ENCODE measurements at places on chromosomes 6 and 20.

DNA sequence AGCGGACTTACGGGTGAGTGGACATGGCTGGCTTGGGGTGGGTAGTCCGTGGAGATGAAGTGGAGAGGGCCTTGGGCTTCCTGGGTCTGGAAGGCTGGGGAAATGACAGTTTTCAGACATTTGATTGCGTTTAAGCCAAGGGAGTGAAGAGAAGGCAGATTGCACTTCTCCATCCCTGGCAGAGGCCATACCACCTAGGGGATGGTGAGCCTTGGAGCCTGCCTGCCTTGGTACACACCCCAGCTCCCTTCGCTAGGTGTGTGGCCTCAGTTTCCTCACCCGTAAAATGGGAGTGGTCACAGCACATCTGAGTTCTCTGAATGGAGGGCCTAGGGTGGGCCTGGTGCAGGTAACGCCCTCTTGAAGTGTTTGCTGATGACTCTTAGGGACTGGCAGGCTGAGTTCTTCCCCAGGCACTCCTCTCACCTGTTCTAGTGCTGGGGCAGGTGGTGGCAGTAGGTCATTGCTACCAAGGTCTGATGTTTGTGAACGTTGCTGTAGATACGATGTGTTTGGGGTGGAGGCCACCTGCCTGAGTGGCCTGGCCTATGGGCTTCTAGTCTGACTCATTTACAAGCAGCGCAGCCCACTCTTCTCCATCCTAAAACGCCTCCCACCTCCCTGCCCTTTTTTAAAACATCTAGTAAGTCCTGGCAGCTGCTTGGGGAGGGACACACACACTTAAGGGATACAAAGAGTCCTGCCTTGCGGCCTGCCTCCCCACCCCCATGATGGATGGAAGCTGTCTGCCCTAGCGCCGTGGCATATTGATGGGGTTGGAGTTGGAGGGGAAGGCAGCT, 2.3 kb downstream of the RBM38 start:
- DNase-seq, result no peak

- no peak for DNase-seq
Observed at GRCh38 chr6:15628499-15629131, 34.2 kb downstream of the DTNBP1 start.

DNA sequence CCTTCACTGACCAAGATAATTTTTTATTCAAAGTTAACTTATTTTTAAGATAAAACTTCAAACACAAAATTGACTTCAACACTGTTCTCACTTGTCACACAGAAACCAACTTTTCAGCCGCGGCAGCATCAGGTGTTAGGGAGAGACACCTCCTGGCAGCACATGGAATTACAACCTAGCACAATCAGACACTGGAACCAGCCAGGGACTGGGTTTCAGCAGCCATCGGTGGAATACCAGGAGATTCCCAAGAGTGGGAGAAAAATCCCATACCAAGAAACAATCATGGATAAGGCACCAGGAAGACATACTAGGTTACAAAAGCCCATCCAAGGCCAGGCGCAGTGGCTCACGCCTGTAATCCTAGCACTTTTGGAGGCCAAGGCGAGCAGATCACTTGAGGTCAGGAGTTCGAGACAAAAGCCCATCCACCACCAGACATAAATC, 70.0 kb downstream of the SNX5 start:
- no peak for DNase-seq

- DNase-seq, result no peak
Observed at GRCh38 chr20:53586640-53587039, 7.0 kb downstream of the ZNF217 start.

GRCh38 chr6:159043251-159043650, 1.5 kb downstream of the TAGAP start:
- no peak for DNase-seq

DNA sequence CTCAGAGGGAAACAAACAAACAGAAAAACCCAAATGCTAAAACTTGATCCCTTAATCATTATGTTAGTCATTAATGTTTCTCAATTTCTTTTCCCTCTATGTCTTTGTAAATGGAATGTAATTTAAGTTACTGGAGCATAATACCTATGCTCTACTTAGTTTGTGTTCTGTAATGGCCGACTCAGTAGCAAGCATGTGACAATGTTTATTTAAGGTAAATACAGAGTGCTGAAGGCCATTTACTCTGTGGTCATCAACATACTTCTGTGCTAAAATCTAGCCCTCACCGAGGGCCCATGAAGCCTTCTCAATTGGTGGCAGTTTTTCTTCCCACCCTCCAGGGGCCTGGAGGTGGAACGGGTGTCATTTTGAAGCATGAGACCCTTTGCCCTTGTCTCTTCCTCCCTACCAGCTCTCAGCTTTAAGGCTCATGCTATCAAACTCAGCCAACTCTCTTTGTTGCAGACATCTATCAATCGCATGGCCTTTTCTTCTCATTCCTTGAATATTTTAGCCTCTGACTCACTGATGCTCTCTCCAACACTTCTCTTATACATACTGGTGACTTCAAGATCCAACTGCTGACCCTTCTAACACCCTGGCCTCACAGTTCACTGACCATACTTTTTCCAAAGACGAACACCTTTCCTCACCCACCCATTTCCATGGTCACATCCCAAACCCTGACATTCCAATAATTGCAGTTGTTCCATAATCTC, 48.2 kb downstream of the STX7 start:
- no peak for DNase-seq

DNA sequence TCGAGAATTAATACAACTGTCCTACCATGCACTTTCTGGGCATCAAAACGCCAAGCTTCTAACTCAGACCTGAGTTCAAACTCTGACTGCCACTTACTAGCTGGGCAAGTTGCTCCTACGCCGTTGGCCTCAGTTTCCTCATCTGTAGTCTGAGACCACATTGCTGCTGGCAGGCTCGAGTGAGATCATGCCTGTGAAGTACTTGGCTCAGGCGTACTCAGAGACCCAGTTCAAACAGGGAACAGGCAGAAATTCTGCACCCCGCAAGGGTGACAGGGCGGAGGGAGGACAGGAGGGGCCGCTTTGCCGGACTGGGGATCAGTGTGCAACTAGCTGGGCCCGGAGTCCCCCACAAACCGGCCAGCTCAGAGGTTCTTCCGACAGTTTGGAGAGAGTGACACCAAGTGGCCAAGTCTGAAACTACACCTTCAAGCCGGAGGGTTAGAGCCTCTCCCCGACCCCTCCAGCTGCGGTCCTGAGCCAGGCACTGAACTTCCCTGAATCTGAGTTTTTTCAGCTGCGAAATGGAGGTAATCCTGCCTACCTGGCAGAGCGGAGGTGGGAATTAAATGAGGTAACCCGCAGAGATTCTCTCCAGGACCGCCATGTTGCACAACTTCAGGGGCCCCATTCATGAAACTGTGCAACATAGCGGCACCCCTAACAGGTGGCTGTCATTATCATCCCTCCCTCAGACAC, 46.0 kb upstream of the PTPN1 start:
- DNase-seq, result no peak

GRCh38 chr6:19842030-19842615, 5.0 kb downstream of the ID4 start:
- no peak for DNase-seq

GRCh38 chr6:42162384-42162783, 10.8 kb upstream of the GUCA1A start:
- no peak for DNase-seq

DNA sequence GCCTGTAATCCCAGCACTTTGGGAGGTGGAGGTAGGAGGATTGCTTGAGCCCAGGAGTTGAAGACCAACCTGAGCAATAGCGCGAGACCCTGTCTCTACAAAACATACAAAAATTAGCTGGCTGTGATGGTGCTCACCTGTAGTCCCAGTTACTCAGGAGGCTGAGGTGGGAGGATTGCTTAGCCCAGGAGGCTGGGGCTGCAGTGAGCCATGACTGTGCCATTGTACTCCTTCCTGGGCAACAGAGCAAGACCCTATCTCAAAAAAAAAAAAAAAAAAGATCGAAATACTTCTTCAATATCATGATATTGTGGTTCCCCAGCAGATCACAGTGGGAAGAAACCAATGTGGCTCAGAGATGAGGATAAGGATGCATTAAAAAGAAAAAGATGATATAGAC, 47.6 kb downstream of the SOBP start:
- no peak for DNase-seq

- DNase-seq, result no peak
Observed at GRCh38 chr6:110415086-110415916, at the start of gene DDO. TSS of gene DDO (minus strand) at chr6:110415575. CDS start at chr6:110413462, 2,113 bp downstream.

DNA sequence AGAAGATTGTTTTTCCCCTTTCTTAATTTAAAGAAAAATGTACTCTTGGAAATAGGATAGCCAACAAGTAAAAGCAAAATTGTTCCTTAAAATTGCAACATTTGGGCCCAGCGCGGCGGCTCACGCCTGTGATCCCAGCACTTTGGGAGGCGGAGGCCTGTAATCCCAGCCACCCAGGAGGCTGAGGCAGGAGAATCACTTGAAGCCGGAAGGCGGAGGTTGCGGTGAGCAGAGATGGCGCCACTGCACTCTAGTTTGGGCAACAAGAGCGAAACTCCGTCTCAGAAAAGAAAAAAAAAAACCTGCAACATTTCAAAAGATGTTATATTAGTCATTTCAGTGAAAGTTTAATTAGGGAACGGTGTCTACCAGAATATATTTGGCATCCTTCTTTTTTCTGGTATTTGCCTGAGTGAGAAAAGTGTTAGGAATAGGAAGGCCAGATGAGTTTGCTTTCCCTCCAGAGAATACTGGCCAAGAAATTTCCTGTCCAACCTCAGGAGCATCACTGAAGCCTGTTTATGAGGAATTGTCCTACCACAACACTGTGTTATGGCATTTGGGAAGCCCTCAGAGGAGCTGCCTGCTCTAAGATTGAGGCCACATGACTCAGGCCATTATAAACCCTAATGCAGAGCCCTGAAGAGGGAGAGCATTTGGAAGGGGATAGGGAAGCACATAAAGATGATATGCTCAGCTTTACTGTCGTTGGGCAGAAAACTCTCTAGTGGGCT, 1.2 kb upstream of the GJA1 start:
- no peak for DNase-seq

GRCh38 chr20:3471397-3472021, 691 bp downstream of the ATRN start:
- no peak for DNase-seq

- no peak for DNase-seq
Observed at GRCh38 chr6:133368664-133369063, 127.5 kb downstream of the EYA4 start.

DNA sequence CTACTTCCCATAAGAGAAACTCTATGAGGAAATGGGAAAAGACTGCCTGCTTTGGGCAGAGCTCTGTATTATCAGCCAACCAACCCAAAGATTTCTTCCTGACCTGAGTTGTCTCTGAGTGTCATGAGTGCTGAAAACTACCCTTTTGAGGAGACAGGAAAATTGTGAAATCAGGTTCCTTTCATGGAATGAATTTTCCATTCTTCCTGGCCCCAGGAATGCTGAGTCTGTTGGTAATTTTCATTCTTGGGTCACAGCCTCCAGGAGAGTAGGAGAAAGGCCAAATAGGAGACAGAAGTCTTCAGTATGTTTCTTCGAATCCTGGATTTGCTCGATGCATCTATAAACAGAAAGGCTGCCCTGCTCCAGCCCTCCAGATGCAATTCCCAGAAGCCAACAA, 53.6 kb downstream of the SCML4 start:
- no peak for DNase-seq

DNA sequence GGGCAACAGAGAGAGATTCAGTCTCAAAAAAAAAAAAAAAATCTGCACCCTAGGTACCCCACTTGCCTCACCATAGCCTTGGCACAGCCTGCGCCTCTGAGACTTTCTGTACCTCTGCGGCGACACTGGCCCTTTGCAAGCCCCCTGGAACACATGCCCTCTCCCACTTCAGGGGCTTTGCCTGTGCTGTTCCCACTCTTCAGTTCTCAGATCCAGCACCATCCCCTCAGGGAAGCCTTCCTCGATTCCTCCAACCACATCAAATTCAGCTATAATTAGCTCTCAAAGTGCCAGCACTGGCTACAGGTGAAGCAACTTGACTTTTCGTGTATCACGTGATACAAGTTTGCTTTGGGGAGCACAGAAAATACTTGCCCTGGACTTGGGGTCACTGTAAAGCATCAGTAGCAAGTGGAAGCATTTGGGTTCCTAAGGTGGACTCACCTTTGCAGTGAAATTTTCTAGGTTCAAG, 2.1 kb upstream of the UBE2V1 start:
- no peak for DNase-seq

DNA sequence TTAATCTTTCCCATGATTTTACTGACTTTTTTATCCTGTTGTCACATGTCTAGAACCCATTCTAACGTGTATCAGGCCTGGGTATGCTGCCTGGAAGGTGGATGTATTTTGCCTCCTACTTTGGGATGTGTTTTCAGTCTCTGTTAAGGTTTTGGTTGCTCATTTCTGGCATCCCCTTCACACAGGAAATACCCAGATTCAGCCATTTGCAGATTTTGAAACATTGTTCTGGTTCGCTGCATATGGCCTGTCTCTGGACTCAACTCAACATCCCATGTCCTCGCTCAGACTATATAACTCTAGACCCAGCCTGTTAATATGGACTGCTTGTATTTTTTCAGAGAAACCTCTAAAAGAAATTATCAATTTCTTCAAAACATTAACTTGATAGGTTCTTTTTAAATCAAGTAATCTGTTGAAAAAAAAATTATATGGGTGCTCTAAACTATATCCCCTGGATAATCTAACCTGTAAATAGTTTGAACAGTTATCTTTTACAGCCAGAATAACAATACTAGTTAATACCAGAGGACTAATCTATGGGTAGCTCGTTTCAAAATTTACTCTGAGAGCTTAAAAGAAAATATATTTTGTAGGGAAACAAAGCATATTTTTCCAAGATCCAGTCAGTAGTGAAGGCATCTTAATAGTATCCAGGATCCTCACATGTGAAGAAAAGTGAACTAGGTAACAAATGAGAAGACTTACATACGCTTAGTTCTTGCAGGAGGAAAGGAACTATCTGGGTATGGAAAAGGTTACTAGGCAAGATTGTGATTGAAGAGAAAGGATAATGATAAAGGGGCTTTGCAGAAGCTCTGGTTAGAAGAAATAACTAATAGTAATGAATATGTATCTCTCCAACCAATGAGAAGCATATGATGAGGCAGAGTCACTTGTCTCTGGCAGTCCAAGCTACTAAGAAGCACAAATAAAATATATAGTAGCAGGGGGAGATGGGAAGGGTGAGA, 23.4 kb upstream of the HLA-DQB1 start:
- no peak for DNase-seq

DNA sequence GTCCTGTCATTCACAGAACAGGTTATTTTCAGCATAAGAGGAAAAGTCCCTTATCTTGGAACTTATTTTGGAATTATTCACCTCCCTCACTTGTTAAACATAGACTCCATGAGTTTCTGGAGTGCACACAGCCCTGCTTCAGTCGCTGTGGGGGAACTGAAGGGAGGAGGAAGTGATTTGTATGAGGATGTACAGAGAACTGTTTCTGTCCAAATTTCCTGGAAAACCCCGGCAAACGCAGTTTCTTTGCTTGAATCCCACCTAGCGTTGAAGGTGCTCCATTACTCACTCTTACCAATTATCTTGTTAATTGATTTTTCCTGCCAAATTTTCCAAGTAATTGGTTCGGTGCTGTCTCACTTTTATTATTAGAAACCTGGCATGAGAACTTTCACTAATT, 78.0 kb upstream of the AGPAT4 start:
- DNase-seq, result no peak

DNA sequence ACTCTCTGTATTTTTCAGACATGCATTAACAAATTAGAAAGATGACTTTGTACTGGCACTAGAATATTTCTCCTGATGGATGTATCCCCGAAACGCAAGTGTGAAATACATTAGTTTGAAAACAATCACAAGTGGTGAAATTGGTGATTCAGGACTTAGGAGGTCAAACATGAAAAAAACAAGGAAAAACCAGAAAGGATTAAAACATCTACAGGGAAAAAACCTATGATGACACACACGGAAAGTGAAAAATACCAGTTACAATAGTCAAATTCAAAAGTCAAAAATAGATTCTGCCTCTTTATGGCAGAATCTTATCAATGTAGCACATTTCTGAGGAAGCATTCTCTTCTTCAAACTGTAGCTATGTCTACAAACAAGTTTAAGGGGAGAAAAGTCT, 129.0 kb upstream of the SGK1 start:
- no peak for DNase-seq
